ENCODE measurements at places on chromosomes 1 and 21. TPM values are rescaled to one million over a fixed set of nuclear protein-coding genes. Genes with fewer than 3 reads are reported as not detected.

SYCP1 gene
- total RNA-seq, result not detected

ARTN gene
- 0.18 TPM for total RNA-seq

PGBD5 gene
- total RNA-seq, result 0.42 TPM

HYI gene
- total RNA-seq, result 10.1 TPM

RIPPLY3 gene
- total RNA-seq, result 0.46 TPM

LCE6A gene
- total RNA-seq, result not detected

VHLL gene
- total RNA-seq, result not detected

TEX38 gene
- total RNA-seq, result not detected

ITGB2 gene
- 0.66 TPM for total RNA-seq

CAMK2N1 gene
- 44.1 TPM for total RNA-seq

CRB1 gene
- total RNA-seq, result not detected

DNAI4 gene
- 0.39 TPM for total RNA-seq

DTL gene
- total RNA-seq, result 20.7 TPM

CRP gene
- total RNA-seq, result not detected

GPR89B gene
- total RNA-seq, result 7.5 TPM

ITLN2 gene
- 0.57 TPM for total RNA-seq
